Occipital lobe (tissue), 3 donors: ENCODE measurements at places on chromosomes 1 and 21.

GRCh38 chr1:27366113-27366410, 699 bp downstream of the MAP3K6 start:
- DNase-seq, result peak; percentile 41

GRCh38 chr1:239178961-239179360, 207.4 kb upstream of the CHRM3 start:
- no peak for DNase-seq

DNA sequence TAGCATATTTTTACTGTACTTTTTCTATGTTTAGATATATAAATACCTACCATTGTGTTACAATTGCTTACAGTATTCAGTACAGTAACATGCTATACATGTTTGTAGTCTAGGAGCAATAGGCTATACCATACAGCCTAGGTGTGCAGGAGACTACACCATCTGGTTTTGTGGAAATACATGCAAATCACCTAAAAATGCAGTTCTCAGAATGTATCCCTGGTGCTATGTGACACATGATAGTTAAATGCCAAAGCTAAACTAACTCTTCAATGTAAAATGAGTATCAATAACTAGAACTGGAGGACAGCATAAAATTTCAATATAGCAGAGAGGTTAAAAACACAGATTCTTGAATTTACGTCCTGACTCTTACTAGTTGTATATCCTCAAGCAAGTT, 14.8 kb downstream of the NUCKS1 start:
- no peak for DNase-seq

DNA sequence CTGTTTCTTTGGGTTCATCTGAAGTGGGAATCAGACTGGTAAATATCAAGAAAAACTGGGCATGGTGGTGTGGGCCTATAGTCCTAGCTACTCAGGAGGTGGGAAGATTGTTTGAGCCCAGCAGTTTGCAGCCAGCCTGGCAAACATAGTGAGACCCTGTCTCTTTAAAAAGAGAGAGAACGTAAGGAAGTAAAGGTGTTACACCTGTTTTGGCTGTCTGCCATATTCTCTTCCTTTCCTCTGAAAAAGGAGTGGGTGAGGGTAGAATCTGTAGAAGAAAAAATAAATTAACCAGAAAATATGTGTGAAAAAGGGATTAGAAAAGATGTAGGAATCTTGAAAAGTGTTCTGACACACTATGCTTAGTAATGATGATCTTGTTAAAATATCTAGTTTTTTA, 20.0 kb downstream of the AHCYL1 start:
- DNase-seq, result no peak

- no peak for DNase-seq
Observed at GRCh38 chr1:4415476-4415875, 238.9 kb upstream of the AJAP1 start.

DNA sequence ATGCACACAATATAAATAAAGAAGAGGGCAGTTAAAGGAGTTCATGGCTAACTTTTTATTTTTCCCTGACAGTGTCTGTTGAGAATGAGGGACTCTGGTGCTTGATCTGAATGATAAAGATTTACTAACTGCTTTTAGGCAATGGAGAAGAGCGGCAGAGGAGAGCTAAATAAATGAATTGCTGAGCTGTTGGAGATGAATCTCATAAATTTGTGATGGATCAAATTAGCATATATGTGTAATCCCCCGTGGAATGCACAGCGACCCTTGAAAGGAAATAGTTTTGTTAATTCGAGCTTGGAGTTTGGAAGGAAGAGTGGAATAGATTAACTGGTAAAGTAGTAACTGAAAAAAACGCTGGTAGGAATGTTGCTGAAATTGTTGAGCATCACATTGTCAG, 40.2 kb downstream of the HMCN1 start:
- no peak for DNase-seq

- DNase-seq, result no peak
Observed at GRCh38 chr1:40625076-40625475, 40.4 kb downstream of the RIMS3 start.

DNA sequence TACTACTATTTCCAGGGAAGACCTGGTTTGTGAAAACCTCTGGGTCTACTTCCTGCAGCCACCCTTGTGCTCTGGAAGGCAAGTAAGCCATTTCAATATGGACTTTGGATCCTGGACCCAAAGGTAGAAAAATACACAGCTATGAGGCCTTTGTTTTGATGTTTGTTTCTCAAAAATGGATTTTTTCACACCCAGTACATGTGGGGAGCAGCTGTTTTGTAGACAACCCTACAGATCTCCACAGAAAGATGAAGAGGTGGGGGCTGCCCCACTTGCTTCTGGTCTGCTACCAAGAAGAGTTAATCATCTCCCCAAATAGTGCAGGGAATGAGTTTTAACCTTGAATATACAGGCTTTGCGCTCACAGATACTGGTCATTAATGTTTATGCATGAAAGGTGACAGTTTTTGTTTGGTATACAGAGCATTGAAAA, 29.2 kb downstream of the ZNF281 start:
- DNase-seq, result no peak

DNA sequence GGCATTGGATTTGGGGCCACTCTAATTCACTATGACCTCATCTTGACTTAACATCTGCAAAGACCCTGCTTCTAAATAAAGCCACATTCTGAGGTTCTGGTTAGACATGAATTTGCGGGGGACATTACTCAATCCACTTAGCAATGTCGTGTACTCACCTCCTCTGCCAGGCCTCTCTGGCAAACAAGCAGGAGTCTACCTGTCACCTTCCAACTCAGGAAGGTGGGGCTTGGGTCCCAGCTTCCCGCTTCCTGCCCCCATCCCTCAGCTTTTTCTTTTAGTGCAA, 177.8 kb downstream of the PSMG1 start:
- DNase-seq, result no peak

- peak; percentile 40 for DNase-seq
Observed at GRCh38 chr1:94925561-94926125, 1.3 kb downstream of the CNN3 start.

- no peak for DNase-seq
Observed at GRCh38 chr1:202197653-202198365, 4.2 kb downstream of the LGR6 start.

DNA sequence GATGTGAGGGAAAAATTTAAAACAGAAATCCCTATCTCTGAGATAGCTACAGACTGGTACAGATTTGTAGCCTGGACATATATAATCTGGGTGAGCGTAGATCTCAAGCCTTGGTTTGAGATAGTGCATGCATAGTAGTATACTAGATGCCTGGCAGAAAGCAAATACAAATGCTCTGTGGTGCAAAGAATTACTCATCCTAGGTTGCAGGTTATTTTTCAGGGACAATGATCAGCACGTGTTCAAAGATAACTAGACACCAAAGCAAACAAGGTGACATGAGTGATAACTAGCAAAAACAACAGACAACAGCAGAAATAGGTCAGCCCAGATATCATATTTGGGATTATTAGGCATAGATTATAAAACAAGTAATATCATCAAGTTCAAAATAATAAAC, 292.5 kb downstream of the HLX start:
- DNase-seq, result no peak

DNA sequence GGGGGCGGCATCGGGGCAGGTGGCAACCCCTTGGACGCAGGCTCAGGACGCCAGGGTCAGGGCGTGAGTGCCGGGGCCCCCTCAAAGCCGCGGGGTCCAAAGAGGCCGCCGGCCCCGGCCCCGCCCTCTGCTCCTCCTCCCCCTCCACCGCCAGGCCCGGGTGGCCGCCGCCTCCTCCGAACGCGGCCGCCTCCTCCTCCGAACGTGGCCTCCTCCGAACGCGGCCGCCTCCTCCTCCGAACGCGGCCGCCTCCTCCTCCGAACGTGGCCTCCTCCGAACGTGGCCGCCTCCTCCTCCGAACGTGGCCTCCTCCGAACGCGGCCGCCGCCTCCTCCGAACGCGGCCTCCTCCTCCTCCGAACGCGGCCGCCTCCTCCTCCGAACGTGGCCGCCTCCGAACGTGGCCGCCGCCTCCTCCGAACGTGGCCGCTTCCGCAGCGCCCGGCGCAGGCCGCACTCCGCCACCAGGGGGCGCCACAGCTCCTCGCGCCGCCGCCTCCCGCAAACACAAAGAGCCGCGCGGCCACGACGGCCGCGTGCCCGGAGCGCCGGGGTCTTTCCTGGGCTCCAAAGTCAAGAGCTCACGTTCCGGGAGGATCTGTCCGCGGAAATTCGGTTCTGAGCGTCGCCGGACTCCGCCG, 19.3 kb upstream of the SAMD11 start:
- peak; percentile 57 for DNase-seq

- DNase-seq, result no peak
Observed at GRCh38 chr1:222561656-222562055, 13.8 kb upstream of the HHIPL2 start.

GRCh38 chr1:59771361-59771760, 43.4 kb upstream of the HOOK1 start:
- DNase-seq, result no peak

- DNase-seq, result no peak
Observed at GRCh38 chr1:43302721-43303470, 2.1 kb downstream of the TIE1 start.

- DNase-seq, result no peak
Observed at GRCh38 chr1:231550448-231550781, 21.9 kb downstream of the TSNAX start.

GRCh38 chr1:204520834-204521709, 4.9 kb downstream of the MDM4 start:
- DNase-seq, result no peak

DNA sequence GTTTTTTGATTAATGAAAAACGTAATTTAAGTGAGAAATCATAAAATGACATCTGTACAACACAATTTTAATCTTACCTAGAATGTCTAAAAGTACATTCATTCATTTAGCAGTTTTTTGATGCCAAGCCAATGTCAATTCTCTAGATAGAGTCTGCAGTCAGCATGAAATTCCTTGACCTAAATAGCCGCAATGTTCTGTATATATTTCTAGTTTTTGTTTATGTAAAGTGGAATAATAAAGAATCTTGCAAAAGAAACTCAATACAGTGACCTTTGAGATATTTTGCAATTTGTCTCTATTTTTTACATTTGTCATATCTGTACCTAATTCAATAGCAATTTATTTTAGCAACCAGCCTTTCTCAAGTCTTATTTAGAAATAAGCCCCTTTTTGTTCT, 176.0 kb downstream of the ATP6V1G3 start:
- no peak for DNase-seq

DNA sequence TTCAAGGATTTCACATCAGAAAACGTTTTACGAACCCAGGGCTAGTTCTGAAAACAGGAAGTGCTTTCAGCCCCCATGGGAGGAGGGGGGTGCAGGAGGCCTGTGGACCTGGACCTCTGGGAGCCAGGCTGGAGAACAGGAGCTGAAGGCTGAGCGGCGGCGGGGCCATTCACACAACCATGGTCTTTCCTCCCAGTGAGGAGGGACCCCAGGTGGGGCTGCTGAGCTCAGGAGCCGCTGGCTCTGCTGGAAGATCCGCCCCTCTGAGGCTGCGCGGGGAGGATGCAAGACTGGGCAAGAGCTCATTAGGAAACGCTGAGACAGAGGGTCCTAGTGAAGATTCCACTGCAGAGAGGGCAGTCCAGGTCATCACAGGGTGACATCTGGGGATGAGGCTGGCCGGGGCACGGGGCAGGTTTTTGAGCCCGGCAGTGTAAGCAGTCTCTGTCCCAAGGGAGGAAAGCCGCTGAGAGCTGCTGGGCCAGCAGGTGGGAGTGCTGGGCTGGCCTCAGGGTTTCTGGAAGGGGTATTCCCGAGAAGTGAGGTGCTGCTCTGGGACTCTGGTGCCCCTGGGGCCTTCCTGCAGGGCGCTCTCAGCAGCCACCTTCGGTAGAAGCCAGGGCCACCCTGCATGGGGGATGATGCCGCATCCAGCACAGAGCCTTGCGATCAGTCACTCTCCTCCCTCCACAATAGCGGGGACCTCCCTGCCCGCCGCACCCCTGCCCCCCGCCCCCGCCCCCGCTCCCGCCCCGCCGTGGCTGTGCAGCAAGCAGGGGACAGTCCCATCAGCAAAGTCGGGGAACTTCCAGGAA, 7.5 kb downstream of the MX2 start:
- DNase-seq, result no peak

- no peak for DNase-seq
Observed at GRCh38 chr1:23804183-23804835, 3.8 kb upstream of the GALE start.

GRCh38 chr1:25028907-25029599, 99.0 kb upstream of the RUNX3 start:
- DNase-seq, result no peak

GRCh38 chr21:14913638-14914037, 151.2 kb downstream of the NRIP1 start:
- no peak for DNase-seq

DNA sequence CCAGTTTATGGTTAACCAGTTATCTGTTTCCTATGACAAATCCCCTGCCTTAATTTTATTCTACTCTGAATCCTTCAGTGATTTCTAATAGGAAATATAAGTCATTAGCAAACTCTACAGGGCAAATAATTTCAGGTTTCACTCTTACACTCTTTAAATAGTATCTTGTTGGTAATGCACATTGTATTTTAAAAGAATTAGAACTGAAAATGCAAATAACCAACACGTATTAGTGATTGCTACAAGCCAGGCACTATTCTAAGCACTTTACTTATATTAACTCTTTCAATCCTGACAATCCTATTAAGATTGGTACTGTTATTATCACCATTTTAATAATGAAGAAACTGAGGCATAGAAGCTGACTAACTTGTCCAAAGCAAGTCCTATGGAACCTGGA, 48.3 kb upstream of the LHX8 start:
- DNase-seq, result no peak

DNA sequence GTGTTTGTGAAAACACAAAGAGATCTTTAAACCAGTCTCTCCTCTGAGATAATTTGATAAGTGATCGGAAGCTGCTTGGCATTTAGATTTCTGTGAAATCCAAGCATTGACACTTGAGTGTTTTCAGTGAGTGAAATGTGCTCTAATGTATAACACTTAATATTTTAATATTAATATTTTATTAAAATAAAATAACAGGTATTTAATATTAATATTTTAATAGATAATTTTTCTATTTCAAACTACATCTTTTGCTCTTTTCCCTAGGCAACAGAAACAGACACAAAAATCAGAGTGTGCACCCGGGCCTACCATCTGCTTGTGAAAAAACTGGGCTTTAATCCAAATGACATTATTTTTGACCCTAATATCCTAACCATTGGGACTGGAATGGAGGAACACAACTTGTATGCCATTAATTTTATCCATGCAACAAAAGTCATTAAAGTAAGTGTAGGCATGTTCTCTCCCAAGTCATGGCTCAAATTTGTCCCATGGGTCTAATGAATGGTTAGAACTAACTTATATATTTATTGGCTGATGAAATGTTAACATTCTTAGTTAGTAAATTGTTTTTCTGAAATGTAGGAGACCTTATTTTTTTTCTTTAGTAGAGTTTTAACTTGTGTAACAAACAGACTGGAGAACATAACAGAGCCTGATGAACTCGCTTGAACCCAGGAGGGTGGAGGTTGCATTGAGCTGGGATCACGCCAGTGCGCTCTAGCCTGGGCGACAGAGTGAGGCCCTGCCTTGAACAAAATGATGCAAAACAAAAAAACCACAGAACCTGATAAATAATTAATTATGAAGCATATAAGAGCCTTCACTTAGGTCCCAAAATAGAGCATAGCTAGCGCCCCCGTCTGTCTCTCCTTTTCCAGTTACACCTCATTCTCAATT, 55.2 kb downstream of the MTR start:
- no peak for DNase-seq
